Left forelimb (tissue), 1 donor: ENCODE measurements at places on chromosomes 1 and 21.

GRCh38 chr1:18132711-18133541 lies 25.3 kb downstream of the IGSF21 start:
- no peak for DNase-seq

- DNase-seq: peak; percentile 80
These were observed 1.1 kb downstream of the SERTAD4 start for GRCh38 chr1:210233495-210234328.

- DNase-seq: no peak
These were observed 58.5 kb downstream of the RUSC1 start for GRCh38 chr1:155379180-155379579.

- no peak for DNase-seq
These were observed 13.3 kb upstream of the CHI3L2 start for GRCh38 chr1:111214074-111214801.

- no peak for DNase-seq
These were observed 14.2 kb downstream of the WDR4 start for GRCh38 chr21:42864815-42865775.

DNA sequence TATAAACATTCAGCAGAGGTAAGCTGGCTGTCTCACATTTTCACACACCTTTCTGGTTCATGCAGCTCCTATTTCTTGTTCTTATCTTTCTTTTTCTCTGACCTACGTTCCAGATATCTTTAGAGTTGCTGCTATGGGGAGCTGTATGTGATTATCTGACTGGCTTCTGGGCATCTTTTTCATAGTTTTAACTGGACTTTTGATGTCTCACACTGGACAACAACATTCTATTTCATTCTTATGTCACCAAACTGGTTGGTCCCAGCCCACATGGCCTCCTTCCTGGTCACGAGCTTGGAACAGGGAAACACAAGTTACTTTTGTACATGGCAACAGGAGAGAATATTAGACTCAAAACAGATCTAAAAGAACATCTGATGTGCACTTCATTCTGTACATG lies 7.7 kb upstream of the CLDN8 start:
- no peak for DNase-seq

GRCh38 chr1:206923009-206923960 lies 1.5 kb upstream of the FCMR start:
- DNase-seq: no peak

GRCh38 chr1:92483610-92484471 lies 2.9 kb downstream of the GFI1 start:
- DNase-seq: peak; percentile 70

- DNase-seq: no peak
These were observed 500 bp downstream of the EPHA10 start for GRCh38 chr1:37764414-37764825.

DNA sequence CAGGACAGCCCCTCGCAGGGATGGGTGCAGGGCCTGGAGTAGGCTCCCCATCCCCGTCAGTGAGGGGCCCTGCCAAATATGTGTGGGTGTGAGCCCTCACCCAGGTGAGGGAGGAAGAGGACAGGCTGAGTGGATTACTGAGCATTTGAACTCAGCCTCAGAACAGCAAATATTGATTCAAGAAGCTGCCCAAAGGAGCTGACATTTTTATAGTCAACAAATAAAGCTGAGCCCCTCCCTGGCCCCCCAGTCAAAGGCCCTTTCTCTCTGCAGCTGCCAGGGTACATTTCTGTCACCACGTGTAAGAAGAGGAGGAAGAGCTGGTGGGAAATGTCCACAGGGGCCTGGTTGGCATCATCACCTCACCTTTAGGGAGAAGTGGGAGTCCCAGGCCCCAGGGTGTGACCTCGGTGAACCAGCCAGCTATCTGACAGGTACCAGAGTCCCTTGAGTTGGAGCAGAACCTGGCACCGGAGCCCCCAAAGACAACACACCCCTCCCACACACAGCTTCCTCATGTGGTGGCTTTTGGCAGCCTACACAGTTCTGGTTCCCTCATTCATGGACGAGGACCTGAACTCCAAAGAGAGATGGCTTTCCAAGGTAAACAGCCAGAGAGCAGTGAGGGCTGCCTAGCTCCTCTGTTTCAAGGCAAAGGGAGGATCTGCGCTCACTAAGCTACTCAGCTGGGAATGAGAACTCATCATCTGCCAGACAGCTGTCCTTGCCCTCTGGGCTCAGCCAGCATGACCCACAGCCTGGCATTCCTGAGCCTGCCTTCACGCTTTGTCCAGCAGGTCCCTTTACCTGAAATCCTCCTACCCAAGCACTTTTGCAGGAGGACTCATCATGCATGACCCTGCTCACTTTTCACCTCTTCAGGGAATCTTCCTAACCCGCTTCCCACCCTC lies 43.0 kb upstream of the TENT5C start:
- DNase-seq: peak; percentile 55

GRCh38 chr1:48761411-48761810 lies 15.3 kb downstream of the BEND5 start:
- DNase-seq: no peak

DNA sequence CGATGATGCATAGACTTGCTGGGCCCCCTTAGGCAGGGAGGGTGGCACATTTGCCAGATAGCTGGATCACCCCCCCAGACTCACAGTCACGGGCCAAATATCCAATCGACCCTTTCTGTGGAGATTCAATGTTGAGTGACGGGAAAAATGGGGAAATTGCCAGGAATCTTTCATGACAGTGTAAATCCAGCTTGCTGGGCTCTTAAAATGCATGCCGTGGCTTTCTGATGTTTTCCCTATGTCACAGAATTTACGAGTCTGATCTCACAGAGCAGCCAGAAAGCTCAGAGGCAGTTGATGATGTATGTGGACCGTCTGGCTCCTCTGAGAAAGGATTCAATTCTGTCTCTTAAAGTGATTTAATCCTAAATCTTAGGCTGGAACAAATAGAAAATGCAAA lies 150.1 kb upstream of the ZNF644 start:
- no peak for DNase-seq
